ENCODE measurements at places on chromosomes 6 and 20. TPM values are rescaled to one million over a fixed set of nuclear protein-coding genes. Genes with fewer than 3 reads are reported as not detected.

Gene COL12A1
- 417 TPM for total RNA-seq

Gene ZNF311
- total RNA-seq = not detected

Gene SDC4
- 65.4 TPM for total RNA-seq

Gene LGSN
- not detected for total RNA-seq

Gene OLIG3
- not detected for total RNA-seq

Gene BMP5
- total RNA-seq = 2.9 TPM

Gene VSX1
- total RNA-seq = not detected

Gene ZBTB12
- 1.7 TPM for total RNA-seq

Gene EFCAB8
- not detected for total RNA-seq

Gene ENPP5
- 0.66 TPM for total RNA-seq

Gene C2
- total RNA-seq = 47.3 TPM

Gene AGER
- total RNA-seq = 2.6 TPM

Gene PTCRA
- total RNA-seq = 1.5 TPM

Gene RANBP9
- 56.9 TPM for total RNA-seq

Gene ZBTB46
- total RNA-seq = 7.3 TPM

Gene C20orf141
- not detected for total RNA-seq

Gene EYA4
- total RNA-seq = 1.9 TPM

Gene DNMT3B
- 0.85 TPM for total RNA-seq

Gene CCN6
- total RNA-seq = not detected

Gene WFDC2
- total RNA-seq = not detected

Gene NFYA
- 20.4 TPM for total RNA-seq

Gene PLAGL1
- total RNA-seq = 39.6 TPM

Gene C6orf15
- not detected for total RNA-seq

Gene BTN3A1
- 9.6 TPM for total RNA-seq

Gene EPPIN
- total RNA-seq = not detected

Gene CASS4
- total RNA-seq = 0.94 TPM

Gene PPIL6
- 2.6 TPM for total RNA-seq

Gene LAMA2
- 331 TPM for total RNA-seq

Gene PARD6B
- total RNA-seq = 2.2 TPM

Gene CEP162
- 17.8 TPM for total RNA-seq

Gene HLA-DPA1
- 354 TPM for total RNA-seq

Gene PBX2
- total RNA-seq = 32.8 TPM

Gene AP5S1
- total RNA-seq = 8.2 TPM

Gene MYT1
- not detected for total RNA-seq

Gene SNRPB
- 119 TPM for total RNA-seq

Gene RAB23
- total RNA-seq = 6.8 TPM

Gene NT5E
- 26.6 TPM for total RNA-seq

Gene RIPPLY2
- total RNA-seq = not detected

Gene RAD21L1
- not detected for total RNA-seq

Gene SLC17A1
- total RNA-seq = not detected

Gene MYLK2
- not detected for total RNA-seq

Gene COL9A3
- total RNA-seq = 1.3 TPM

Gene TSPO2
- not detected for total RNA-seq

Gene C6orf62
- 104 TPM for total RNA-seq

Gene ZKSCAN4
- 6.6 TPM for total RNA-seq

Gene ZNF451
- 79.7 TPM for total RNA-seq

Gene OR2H1
- not detected for total RNA-seq

Gene ULBP2
- total RNA-seq = 0.34 TPM

Gene UST
- 26.2 TPM for total RNA-seq

Gene ENPP1
- 69.3 TPM for total RNA-seq

Gene MCHR2
- total RNA-seq = not detected

Gene DEF6
- 3.3 TPM for total RNA-seq
